ENCODE measurements at places on chromosomes 11 and 22.

DNA sequence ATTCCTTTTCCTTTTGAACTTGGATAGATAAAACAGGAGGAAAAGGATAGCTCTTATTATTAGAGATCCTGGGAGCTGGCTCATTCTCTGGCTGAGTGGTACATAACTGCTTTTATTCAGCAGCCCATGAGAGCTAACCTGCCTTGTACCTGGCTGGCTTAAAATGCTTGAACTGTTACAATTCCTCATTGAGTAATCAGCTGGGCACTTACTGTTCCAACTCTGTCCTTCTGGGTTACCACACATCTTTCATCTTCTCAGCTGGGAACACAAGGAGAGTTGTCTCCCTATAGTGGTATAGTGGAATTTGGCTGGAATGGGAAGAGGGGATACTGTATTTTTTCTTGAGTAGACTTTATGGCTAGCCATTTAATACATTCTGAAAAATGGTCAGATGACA is 39.8 kb upstream of the SPTBN2 start:
- DNase-seq, result no peak

GRCh38 chr22:34102633-34103032 is 182.4 kb upstream of the LARGE1 start:
- DNase-seq, result no peak

DNA sequence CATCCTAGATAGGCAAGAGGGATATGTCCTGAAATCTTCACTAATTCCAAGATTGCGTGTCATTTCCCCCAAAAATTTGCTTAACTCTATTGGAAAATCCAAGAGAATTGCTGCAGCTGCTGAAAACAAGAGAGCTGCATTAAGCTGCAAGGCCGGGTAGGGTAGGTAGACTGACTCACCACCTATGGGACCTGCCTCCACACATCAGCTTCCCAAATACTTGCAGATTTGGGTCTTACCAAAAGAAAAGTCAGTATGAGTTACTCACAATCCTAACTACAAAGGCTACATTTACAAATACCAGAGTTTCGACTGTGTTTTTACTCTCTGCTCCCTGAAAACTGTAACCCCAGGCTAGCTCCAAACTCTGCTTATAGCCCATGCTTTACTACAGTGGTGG is 142.5 kb upstream of the TEAD1 start:
- no peak for DNase-seq

DNA sequence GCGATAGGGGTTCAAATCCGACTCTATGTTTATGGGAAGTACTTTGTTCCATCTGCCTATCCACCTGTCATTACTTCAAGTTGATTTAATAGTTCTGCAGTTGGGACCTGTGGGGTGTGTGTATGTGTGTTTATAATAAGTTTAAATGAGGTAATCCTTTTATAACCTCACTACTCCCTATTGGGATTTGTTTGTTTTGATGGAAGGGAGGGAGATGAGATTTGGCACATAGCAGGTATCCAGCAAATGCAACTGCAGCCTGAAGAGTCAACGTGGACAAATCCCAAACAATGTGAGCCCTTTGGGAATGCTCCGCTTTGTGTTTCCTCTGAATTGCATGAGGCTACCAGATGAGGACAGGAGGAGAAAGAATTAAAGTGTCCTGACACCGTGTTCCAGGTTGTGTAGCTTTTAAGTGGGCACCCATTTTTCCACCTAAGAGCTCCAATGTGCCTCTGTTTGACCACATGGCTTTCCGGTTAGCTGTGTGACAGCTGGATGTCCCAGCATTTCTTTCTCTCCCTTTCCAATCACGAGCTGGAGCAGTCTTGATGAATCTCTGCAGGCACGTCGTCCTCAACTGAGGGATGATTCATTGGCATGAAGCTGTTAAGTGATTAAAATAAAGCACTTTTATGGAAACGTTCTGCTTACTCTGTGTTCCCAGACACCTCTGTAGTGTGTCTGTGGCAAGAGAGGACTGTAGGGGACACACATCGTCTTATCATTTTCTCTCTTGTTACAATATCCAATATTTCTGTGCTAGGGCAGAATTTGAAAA is 610.7 kb downstream of the NTM start:
- no peak for DNase-seq

DNA sequence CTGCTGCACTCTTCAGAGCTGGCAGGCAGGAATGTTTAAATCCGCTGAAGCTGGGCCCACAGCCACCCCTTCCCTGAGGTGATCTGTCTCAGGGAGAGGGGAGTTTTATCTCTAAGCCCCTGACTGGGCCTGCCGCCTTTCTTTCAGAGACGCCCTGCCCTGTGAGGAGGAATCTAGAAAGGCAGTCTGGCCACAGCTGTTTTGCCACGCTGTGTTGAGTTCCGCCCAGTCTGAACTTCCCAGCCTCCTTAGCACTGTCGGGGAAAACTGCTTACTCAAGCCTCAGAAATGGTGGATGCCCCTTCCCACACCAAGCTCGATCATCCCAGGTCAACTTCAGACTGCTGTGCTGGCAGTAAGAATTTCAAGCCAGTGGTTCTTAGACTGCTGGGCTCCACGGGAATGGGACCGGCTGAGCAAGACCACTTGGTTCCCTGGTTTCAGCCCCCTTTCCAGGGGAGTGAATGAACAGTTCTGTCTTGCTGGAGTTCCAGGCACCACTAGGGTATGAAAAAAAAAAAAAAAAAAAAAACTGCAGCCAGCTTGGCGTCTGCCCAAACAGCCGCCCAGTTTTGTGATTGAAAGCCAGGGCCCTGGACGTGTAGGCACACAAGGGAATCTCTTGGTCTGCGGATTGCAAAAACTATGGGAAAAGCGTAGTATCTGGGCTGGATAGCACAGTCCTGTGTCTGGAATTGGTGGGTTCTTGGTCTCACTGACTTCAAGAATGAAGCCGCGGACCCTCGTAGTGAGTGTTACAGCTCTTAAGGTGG is 127.4 kb downstream of the SPON1 start:
- DNase-seq, result no peak

GRCh38 chr11:62889484-62890437 is 9.1 kb downstream of the SLC3A2 start:
- no peak for DNase-seq

DNA sequence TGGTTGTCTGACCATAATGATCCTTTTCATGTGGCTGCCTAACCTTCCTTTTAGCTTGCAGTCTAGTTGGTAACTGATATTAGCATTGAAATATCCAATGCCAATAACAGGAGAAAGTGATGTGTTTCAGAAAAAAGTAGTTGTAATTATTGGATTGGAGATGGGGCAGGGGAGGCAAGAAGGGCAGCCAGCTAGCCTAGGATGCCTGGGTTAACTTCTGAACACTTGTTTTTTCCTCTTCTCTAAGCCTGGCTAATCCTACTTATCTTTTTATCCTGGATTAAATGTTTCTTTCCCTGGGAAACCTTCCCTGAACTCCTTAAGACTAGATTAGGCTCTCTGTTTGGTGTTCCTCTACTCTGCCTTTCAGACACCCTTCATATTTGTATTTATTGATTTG is 380.2 kb downstream of the TMEM135 start:
- no peak for DNase-seq

DNA sequence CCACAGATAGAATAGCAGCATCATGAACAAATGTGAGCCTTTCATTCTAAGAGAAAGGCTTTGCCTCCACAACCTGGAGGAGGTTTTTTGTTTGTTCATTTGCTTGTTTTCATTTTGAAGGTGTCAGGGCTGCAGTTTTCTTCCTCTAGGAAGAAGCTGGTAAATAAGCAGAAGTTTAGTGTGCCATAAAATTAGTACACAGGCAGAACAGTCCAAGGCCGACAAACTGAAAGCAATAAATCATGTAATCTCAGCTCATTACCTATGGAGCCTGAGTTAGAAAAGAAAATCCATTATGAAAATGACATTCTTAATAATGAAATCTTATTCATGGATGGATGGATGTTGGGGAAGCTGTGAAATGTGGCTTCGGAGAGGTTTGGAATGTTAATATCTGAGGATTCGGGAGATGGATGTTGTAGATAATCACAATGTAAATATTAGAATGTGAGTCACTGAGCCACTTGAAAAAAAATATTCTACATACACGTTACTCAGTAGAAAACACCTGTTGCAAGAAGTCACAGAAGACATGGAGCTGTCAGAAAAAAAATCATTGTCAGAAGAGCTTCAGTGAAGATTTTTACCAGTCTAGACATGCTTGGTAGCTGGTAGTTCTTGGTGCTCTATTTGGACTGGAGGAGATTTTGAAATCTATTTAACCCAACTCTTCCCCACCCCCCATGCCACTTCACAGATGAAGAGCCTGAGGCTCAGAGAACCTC is 15.0 kb upstream of the ZDHHC13 start:
- DNase-seq, result peak; percentile 52

DNA sequence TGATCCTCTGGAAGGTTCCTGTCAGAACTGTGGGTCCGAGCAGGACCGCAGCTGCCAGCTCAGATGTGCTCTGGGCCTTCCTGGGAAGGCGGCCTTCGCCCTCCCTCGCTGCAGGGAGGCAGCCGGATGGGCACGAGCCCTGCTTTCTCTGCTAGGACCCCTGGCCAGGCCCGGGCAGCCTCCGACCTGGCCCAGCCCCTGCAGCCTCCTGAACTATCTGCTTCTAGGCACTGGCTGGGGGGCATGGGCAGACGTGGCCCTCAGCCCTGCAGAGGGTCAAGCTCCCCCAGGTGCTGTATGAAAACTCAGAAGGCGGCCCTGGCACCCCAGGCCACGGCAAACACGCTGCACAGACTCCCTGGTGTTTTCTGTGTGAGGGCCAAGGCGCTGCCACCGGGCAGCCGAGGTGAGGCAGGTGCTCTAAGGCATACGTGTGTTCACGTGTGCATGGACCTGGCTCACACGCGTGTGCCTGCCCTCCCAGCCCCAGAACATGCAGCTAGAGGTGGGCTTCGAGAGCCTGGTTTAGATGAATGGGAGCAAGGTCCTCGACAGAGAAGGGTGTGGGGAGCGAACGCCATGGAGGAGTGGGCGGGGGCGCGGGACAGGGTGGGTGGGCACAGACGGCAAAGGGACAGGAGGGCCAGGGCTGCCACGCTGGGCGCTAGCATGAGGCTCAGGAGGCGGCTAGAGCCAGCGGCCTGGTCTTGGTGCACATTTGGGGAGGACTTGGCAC is 4.3 kb downstream of the LRFN4 start:
- DNase-seq, result no peak

DNA sequence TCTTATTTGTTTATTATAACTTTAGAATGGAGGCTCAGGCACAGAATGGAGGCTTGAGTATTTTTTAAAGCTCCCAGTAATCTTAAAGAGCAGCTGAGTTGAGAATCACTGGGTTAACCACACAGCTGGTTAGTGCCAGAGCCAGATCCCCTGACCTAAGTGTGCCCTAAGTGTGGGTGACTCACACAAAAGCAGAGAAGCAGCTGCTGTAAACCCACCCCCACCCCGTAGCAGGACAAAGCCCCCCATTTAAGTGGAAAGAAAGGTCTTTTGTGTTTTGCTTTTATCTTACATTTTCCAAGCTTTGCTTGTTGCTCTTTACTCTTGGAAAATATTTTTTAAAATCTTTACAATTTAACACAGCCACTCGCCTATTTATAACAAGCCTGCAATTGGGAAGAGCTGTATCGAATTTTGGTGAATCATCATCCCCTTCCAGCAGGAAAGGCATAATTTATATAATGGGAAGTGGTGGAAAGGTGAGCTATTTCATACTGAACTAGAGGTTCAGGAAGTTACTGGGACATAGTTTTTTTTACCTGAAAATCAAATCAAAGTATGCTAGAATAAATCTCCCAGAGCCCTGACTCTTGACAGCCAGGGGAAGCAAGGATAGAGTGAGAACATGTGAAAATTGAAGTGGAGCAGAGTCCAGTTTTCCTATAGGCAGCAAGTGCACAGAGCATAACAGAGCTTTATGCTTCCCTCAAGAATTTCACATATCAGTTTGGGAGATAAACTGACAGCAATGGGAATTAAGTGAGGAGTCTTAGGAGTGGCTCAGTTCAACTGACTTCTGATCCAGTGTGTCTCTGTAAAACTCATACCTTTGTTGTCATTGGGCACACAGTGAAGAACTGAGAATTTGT is 405.7 kb downstream of the AASDHPPT start:
- no peak for DNase-seq

- no peak for DNase-seq
These were observed 215.1 kb downstream of the PGR start for GRCh38 chr11:100914415-100915110.

DNA sequence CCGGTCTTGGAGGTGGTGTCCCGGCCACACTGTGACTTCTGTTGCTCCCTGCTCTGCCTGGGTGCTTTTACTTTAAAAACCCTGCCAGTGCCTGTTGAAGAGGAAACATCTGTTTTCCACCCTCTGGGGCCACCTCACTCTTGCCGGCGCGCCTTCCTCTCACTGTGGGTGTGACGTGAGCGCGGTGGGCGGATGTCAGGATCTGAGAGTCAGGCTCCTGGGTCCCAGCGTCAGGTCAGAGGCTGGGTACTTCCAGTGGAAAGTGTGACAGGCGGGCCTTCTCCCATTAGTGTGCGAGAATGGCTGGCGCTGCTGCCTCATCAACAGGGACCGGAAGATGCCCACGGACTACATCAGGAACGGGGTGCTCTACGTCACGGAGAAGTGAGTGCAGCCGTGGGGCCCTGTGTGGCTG is 54.2 kb downstream of the GRAMD4 start:
- no peak for DNase-seq

DNA sequence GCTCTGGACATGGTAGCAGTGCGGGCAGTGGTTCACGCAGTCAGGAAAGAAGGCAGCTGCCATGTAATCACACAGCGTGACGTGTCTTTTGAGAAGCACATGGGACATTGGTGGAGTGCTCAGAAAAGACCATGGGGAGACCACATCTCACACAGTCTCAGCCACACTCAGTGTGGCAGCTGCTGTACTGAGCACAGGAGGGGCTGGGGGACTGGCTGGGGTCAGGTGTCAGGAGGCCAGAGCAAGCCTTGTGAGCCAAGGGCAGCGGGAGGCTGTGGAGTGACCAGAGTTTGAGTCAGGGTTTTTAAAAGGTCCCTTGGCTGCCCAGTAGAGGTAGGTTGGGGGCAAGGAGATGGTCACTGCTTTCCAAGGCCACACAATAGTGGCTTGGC is 18.5 kb downstream of the CLDN5 start:
- DNase-seq, result no peak

- no peak for DNase-seq
These were observed 629.5 kb upstream of the ANO3 start for GRCh38 chr11:25702417-25702816.

DNA sequence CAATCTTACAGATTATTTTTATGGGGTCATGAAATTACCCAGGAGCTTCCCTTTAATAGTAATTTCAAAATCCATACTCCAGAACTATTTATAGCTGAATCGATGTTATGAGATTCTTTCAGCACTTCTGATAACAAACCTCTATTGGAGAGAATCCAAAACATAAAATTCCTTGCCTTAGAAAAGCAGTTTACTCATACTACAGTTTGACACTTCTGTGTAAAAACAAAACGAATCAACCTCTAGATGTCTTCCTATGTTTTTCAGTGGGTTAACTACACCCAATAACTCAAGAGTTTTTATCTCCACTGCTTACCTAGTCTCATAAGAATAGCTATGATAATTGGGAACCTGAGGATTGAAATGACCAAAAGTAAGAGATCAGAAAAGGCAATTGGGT is 35.6 kb downstream of the KIF18A start:
- no peak for DNase-seq
